K562 (cell line): ENCODE measurements at places on chromosomes 16 and 17. TPM values are rescaled to one million over a fixed set of nuclear protein-coding genes. Genes with fewer than 3 reads are reported as not detected.

The ZPBP2 gene
- not detected in 2 replicates for total RNA-seq

The SLC16A11 gene
- total RNA-seq = not detected in 2 replicates

The CSH2 gene
- not detected in 2 replicates for total RNA-seq

The WNK4 gene
- 21.1 and 25.8 TPM in 2 replicates for total RNA-seq

The GPR139 gene
- not detected in 2 replicates for total RNA-seq

The SLC4A1 gene
- total RNA-seq = 0.81 and 0.84 TPM in 2 replicates

- no peaks in the 10 kb centered on the region for H3K27me3 ChIP-seq
- H3K4me3 ChIP-seq = no peak overlapping the region
- H3K27ac ChIP-seq = no peak overlapping the region
- H3K4me1 ChIP-seq = no peaks in the 10 kb centered on the region
- DNase-seq = no peak
- peaks cover 30% of the 10 kb centered on the region for H3K36me3 ChIP-seq
These were observed 50.3 kb downstream of the LCMT1 start for GRCh38 chr16:25161753-25162367.

GRCh38 chr17:60130466-60130865 lies 19.3 kb upstream of the CA4 start:
- H3K27ac ChIP-seq = no peak overlapping the region
- H3K27me3 ChIP-seq = no peaks in the 10 kb centered on the region
- peaks cover 6% of the 10 kb centered on the region; the same call in 2 of the 3 replicates for H3K36me3 ChIP-seq

DNA sequence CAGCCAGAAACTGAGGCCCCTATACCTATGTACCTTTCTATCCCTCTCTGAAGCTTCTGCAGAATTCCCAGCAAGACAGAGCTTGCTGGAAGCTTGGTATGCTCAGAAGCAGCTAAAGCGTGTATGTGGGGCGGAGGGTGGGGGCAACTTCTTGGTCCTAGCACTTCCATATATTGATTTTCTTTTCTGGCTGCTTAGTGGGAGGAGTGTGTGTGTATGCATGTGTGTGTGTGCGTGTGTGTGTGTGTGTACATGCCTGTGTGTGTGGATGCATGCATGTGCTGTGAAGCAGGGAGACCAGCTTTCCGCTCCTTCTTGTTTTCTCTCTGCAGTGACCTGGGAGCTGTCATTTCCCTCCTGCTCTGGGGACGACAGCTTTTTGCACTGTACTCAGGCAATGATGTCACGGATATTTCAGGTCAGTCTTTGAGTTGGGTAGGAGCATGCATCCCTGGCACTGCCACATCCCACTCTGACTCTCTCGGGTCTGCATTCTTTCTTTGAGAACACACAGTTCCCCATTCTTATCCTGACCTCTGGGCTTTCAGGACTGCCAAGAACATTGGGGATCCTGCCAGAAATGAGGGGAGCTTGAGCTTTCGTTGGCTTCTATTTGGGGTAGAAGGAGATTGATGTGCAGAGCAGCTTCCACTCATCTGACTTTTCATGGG lies 10.7 kb downstream of the HPR start:
- H3K27me3 ChIP-seq = no peaks in the 10 kb centered on the region
- H3K36me3 ChIP-seq = no peaks in the 10 kb centered on the region
- H3K4me3 ChIP-seq = no peak overlapping the region
- no peaks in the 10 kb centered on the region for H3K4me1 ChIP-seq
- no peak overlapping the region for H3K27ac ChIP-seq
- no peak for DNase-seq

DNA sequence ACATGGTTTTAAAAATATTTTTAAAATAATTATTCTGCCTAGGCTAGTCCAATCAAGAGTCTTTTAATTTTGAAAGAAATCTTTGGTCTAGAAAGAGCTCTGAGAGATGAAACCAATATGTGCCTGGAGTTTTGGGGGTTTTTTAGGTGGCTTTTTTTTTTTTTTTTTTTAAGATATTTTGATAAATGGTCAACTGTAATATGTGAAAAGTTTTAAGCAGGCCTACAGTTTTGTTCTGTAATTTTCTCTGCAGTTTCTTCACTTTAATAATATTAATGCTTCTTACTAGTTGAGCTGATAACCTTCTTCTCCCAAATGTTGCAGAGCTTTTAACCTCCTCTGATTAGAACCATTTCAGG lies 45.1 kb downstream of the OMG start:
- no peak overlapping the region for H3K27ac ChIP-seq
- DNase-seq = no peak

- DNase-seq = no peak
- no peak overlapping the region for H3K4me3 ChIP-seq
- H3K36me3 ChIP-seq = peaks cover 27% of the 10 kb centered on the region; the same call in 2 of the 3 replicates
- H3K27ac ChIP-seq = no peak overlapping the region
- H3K27me3 ChIP-seq = no peaks in the 10 kb centered on the region
These were observed 4.7 kb downstream of the CDIPT start for GRCh38 chr16:29858149-29858849.

GRCh38 chr17:44956998-44957981 lies 9.7 kb upstream of the KIF18B start:
- peaks cover 22% of the 10 kb centered on the region for H3K27me3 ChIP-seq
- no peak for DNase-seq
- H3K4me3 ChIP-seq = no peak overlapping the region
- no peaks in the 10 kb centered on the region for H3K36me3 ChIP-seq

DNA sequence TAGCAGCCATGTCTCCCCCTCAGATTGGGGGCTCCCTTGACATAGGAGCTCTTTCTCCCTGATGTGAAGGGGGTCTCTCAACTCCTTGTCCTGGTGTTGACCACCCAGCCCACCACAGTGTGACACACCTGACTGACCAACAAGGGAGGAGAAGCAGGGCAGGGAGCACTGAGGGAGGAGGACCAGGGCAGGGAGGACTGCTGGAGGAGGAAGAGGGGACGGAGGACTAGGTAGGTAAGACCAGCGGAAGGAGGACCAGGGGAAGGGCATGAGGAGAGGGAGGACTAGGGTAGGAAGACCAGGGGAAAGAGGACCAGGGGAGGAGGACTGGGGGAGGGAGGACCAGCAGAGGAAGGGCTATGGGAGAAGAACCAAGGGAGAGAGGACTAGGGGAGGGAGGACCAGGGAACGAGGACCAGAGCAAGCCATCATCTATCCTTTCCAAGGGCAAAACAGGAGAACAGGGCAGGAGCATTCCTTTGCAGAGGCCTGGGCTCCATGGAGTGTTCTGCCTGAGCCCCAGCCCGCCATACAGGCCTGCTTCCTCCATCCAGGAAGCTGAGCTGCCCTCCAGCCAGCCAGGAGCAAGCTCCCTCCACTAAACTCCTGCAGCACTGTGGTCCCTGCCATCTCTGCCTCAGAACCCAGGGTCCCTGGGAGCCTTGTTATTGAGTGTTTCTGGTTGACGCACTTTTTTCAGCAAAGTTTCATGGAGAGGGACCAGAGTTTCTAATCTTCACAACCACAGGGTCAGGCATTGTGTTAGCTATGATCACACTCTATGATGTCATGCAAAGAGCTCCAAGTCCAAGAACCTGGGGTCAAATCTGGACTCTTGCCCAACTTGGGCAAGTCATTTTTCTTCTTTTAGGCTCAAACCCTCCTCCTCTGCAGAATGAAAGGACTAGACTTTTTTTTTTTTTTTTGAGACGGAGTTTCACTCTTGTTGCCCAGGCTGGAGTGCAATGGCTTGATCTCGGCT lies 15.4 kb upstream of the KRT17 start:
- H3K4me1 ChIP-seq = peaks cover 14% of the 10 kb centered on the region
- DNase-seq = no peak
- H3K4me3 ChIP-seq = no peak overlapping the region
- H3K27me3 ChIP-seq = no peaks in the 10 kb centered on the region

GRCh38 chr17:77610972-77611521 lies 347.5 kb upstream of the TNRC6C start:
- peaks cover 8% of the 10 kb centered on the region; the same call in 2 of the 3 replicates for H3K4me1 ChIP-seq
- H3K36me3 ChIP-seq = no peaks in the 10 kb centered on the region
- DNase-seq = no peak
- H3K27ac ChIP-seq = no peak overlapping the region
- H3K27me3 ChIP-seq = peaks cover 43% of the 10 kb centered on the region
- no peak overlapping the region for H3K4me3 ChIP-seq

GRCh38 chr16:66408163-66409048 lies 18.7 kb upstream of the BEAN1 start:
- no peak overlapping the region for H3K4me3 ChIP-seq
- H3K4me1 ChIP-seq = no peaks in the 10 kb centered on the region; the same call in 2 of the 3 replicates
- H3K27ac ChIP-seq = no peak overlapping the region
- peaks cover under 1% of the 10 kb centered on the region; the same call in 1 of the 3 replicates for H3K27me3 ChIP-seq
- H3K36me3 ChIP-seq = no peaks in the 10 kb centered on the region

- H3K4me3 ChIP-seq = peak overlapping the region; percentile 56
- no peaks in the 10 kb centered on the region for H3K27me3 ChIP-seq
- H3K27ac ChIP-seq = peak overlapping the region; percentile 99
- H3K36me3 ChIP-seq = peaks cover 35% of the 10 kb centered on the region; the same call in 2 of the 3 replicates
- DNase-seq = no peak
- peaks cover 19% of the 10 kb centered on the region for H3K4me1 ChIP-seq
These were observed 528 bp downstream of the ITFG1 start for GRCh38 chr16:47460359-47460710.

DNA sequence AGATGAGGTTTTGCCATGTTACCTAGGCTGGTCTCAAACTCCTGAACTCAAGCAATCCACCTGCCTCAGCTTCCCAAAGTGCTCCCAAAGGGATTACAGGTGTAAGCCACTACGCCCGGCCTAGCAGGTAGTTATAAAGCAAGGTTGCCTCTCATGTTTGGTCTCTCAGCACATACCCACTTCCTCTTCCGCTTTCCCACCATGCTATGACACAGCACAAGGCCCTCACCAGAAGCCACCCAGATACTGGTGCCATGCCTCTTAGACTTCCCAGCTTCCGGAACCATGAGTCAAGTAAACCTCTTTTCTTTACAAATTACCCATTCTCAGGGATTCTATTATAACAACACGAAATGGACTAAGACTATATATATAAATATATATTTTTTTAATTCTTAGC lies 143.6 kb downstream of the COPRS start:
- no peak overlapping the region for H3K4me3 ChIP-seq
- H3K36me3 ChIP-seq = no peaks in the 10 kb centered on the region
- DNase-seq = no peak

DNA sequence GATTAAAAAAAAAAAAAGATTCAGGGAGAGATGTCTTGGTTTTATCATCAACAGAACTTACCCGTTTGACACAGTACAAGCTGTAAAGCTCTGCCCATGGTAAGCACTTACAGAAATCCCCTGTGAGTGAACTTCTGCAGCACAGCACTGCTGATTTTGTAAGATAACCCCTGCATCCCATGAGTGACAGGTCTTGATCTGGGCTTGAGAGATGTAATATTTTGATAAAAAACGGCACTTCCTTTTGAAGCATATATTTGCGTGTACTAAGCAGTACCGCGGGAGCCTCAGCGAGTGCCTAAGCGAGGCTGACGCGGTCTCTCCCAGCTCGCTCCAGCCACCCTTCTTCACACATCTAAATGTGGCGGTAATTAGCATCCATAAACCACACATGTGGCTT lies 50.5 kb downstream of the IKZF3 start:
- H3K27me3 ChIP-seq = peaks cover 13% of the 10 kb centered on the region; the same call in 1 of the 3 replicates
- no peaks in the 10 kb centered on the region for H3K4me1 ChIP-seq
- no peak overlapping the region for H3K4me3 ChIP-seq
- H3K27ac ChIP-seq = no peak overlapping the region

GRCh38 chr16:46638947-46639925 lies 18.1 kb upstream of the SHCBP1 start:
- H3K4me1 ChIP-seq = no peaks in the 10 kb centered on the region
- H3K27ac ChIP-seq = no peak overlapping the region
- H3K4me3 ChIP-seq = no peak overlapping the region

GRCh38 chr16:31696968-31697743 lies 169.5 kb downstream of the AHSP start:
- peaks cover 1% of the 10 kb centered on the region; the same call in 2 of the 3 replicates for H3K36me3 ChIP-seq
- DNase-seq = peak; percentile 44
- peaks cover 8% of the 10 kb centered on the region for H3K4me1 ChIP-seq
- H3K27me3 ChIP-seq = no peaks in the 10 kb centered on the region
- H3K27ac ChIP-seq = no peak overlapping the region
- no peak overlapping the region for H3K4me3 ChIP-seq

- H3K4me3 ChIP-seq = no peak overlapping the region
- no peaks in the 10 kb centered on the region for H3K36me3 ChIP-seq
- DNase-seq = no peak
- 0 out of 3 replicates have a peak, but pooled peaks cover 3% of the 10 kb centered on the region for H3K27me3 ChIP-seq
- no peak overlapping the region for H3K27ac ChIP-seq
- no peaks in the 10 kb centered on the region for H3K4me1 ChIP-seq
These were observed 185.2 kb downstream of the C16orf95 start for GRCh38 chr16:87131996-87132345.

DNA sequence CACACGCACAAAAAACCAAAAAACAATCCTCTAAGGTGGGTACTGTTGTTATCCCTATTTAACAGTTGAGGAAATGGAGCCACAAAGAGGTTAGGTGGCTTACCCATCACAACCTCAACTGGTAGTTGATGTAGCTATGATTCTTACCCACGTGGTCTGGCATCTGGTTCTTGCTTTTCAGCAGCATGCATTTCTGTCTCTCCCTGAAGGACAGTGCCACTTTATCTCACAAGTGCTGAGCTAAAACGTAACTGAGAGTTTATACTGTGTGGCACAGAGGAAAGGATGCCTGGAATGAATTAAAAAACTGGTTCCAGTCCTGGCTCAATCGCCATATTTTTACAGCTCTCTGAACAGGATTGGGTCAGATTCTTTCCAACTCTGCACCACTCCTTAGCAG lies 1.9 kb upstream of the CORO6 start:
- H3K4me1 ChIP-seq = peaks cover 27% of the 10 kb centered on the region
- no peak overlapping the region for H3K4me3 ChIP-seq
- DNase-seq = no peak
- H3K27ac ChIP-seq = no peak overlapping the region

GRCh38 chr17:28267720-28268609 lies 51.0 kb upstream of the TMEM97 start:
- DNase-seq = peak; percentile 59
- H3K27ac ChIP-seq = peak overlapping the region; percentile 73
- H3K36me3 ChIP-seq = no peaks in the 10 kb centered on the region
- peaks cover 9% of the 10 kb centered on the region for H3K4me1 ChIP-seq
- H3K4me3 ChIP-seq = no peak overlapping the region

DNA sequence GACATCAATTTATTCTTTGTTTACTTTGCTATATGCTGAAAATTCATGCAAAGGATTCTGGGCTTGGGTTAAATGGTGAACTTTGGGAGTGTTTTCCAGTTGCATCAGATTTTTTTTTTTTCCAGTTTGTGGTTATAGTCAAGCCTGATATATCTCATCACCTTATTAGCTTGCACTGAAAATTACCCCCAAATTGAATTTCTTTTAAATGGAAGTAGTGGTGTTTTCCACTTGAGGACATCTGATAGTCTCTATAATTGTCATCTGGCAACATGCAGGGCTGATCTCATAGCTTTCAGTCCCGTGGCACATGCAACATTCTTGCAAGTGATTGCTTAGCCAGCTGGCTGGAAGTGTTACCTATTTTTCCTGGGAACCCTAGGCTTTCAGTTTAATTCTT lies 4.7 kb upstream of the KRTAP3-1 start:
- no peaks in the 10 kb centered on the region for H3K36me3 ChIP-seq
- no peak for DNase-seq
- no peak overlapping the region for H3K4me3 ChIP-seq
